Psoas muscle (tissue), 8 donors: ENCODE measurements at places on chromosomes 3 and 15. TPM values are rescaled to one million over a fixed set of nuclear protein-coding genes. Genes with fewer than 3 reads are reported as not detected.

GRCh38 chr15:94286583-94286982 is 55.2 kb downstream of the MCTP2 start:
- DNase-seq = no peak

BNC1 gene
- total RNA-seq = 0.10 TPM

- DNase-seq = no peak
Measured at GRCh38 chr3:150248888-150249681, 159.0 kb upstream of the TSC22D2 start.

NEK10 gene
- total RNA-seq = 16.6 TPM

- no peak for DNase-seq
Measured at GRCh38 chr3:145089337-145089736, 1071.6 kb downstream of the PLOD2 start.

ACTL6A gene
- 10.3 TPM for total RNA-seq

DNA sequence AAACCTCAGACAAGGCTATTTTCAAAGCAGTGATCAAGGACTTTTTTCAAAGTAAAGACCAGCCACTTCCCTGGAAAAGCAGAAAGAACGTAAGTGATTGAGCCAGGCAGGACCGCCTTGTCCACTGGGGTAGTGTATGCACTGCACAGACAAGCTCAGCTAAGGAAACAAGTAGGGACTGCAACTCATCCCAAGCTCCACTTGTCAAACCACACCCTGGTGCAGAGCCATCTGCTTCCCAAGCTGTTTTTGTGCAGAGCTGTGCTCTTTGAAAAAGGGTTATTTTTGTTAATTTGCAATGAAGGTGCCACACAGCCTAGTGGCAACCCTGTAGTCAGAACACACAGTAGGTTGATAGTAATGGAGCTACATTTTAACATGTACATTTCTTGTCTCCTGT is 193.3 kb downstream of the ADAMTS9 start:
- no peak for DNase-seq

DNA sequence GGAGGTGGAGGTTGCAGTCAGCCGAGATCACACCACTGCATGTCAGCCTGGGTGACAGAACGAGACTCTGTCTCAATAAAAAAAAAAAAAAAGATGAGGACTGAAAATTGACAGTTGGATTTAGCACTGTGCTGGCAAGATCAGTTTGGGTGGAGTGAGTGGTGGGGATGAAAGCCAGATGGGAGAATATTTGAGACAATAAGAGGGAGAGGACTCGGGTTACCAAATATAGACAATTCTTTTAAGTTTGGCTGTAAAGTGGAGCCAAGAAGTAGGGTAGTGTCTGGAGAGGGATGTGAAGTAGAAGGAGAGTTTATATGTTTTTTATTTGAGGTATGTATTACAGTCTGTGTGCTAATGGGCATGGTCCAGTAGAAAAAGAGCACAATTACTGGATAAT is 20.4 kb downstream of the TMOD3 start:
- DNase-seq = no peak

GRCh38 chr3:149495581-149496125 is 21.2 kb downstream of the TM4SF4 start:
- no peak for DNase-seq

- DNase-seq = peak; percentile 63
Measured at GRCh38 chr15:74200412-74200815, 2.2 kb downstream of the STRA6 start.

STRA6 gene
- total RNA-seq = not detected

GRCh38 chr3:142460689-142461088 is 12.9 kb upstream of the XRN1 start:
- no peak for DNase-seq
